ENCODE measurements at places on chromosomes 13 and 19. TPM values are rescaled to one million over a fixed set of nuclear protein-coding genes. Genes with fewer than 3 reads are reported as not detected.

RASAL3 gene
- polyA plus RNA-seq: 18.2 TPM

KLF16 gene
- polyA plus RNA-seq: 17.8 TPM

COQ8B gene
- polyA plus RNA-seq: 59.1 TPM

ZNF616 gene
- 2.6 TPM for polyA plus RNA-seq

CAPN12 gene
- polyA plus RNA-seq: 4.9 TPM

RNF225 gene
- polyA plus RNA-seq: not detected

ZNF554 gene
- polyA plus RNA-seq: 1.1 TPM

NLRP9 gene
- polyA plus RNA-seq: not detected

FCGBP gene
- 1.3 TPM for polyA plus RNA-seq

LRRC4B gene
- polyA plus RNA-seq: 1.7 TPM

ZNF441 gene
- polyA plus RNA-seq: 3.8 TPM

KLK2 gene
- not detected for polyA plus RNA-seq

ZNF491 gene
- 1.1 TPM for polyA plus RNA-seq

CA11 gene
- 4.8 TPM for polyA plus RNA-seq

TPGS1 gene
- 19.4 TPM for polyA plus RNA-seq
